ENCODE measurements at places on chromosomes 6 and 20.
A peak's percentile ranks its signal among the peaks of the same experiment; 100 is the strongest.

DNA sequence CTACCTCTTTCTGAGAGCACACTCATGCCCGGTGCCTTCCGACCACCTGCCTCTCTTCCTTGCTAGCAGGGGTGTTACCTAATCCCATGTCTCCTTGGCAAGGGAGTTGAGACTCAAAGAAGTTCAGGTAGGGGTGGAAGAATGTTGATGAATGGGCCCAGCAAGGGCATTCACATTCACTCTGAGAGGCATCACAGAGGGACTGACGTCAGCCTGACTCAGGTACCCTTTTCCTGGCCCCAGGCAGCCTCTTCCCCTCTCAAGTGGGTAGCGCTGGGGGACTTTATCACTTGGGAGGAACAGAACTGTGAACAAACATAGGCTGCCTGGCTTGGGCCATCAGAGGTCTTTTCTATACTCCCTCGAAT lies 35.3 kb downstream of the HM13 start:
- no peak for DNase-seq

DNA sequence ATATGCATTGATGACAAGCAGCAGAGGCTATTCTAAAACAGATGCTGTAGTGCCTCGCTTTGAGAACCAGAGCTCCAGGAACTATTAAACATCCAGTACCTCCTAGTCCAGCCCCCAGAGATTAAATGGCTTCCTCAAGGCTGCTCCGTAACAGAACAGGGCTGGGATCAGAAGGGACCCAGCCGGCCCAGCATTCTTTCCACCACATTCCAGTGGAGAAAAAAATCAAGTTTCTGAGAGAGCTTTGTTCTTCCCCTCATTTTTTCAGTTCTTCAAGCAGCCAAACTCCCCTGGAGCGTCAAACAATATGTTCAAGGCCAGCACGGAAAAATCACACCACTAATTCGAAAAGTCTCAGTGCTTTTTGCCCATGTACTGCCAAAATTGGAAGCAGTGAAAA lies 5.8 kb upstream of the STMND1 start:
- DNase-seq = no peak

DNA sequence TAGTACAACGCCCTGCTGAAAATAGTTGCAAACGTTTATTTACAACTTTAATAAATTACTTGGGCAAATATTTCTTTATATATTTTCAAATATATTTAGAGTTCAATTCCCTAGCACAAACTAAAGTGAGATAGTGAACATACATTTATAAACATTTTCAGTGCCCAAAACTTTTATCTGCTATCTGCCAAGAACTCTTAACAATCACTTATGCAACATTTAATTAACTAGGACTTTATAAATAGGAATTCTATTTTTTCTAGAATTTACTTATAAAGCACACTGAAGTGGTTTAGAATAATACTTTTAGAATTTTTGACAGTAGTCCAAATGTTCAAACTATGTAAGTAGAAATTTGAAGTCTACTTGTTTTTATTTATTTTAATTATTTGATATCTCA lies 452.6 kb upstream of the RGS17 start:
- DNase-seq = no peak

- no peak for DNase-seq
These were observed 16.8 kb downstream of the SRSF3 start for GRCh38 chr6:36610956-36611336.

- DNase-seq = no peak
These were observed 100.7 kb downstream of the FOXO3 start for GRCh38 chr6:108661430-108661829.

DNA sequence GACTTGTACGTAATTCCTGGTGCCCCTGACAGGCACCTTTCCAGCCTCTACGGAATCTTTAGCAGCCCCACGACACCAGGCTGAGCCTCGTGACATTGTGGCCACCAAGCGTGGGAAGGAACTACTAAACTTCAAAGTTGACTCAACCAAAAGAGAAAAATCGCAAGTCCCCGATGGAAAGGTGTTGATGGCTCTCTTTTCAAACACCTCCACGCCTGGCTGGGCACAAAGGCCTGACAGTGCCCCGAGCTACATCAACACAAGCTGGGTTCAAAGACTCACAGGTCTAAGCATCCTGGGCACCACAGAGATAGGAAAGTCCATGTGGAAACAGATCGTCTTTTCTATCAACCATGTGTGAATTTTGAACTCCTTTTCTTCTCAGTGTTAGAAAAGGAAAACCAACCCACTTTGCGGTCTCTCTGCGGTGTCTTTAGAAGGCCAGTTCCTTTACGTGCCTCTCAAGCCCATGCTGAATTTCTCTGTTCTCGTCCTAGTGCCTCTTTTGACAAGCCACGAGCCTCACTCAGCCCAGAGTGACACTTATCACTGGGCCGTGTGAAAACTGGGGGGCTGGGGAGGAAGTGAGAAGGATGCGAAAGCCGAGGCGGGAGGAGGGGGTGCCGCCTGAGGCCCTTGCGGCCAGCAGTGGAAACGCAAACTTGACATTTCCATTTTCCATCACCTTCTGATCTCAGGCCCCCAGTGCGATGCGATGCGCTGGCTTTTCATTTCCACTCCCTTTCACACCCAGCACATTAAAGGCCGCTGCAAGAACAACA lies 59.4 kb downstream of the GFOD1 start:
- DNase-seq = peak; percentile 65

- no peak for DNase-seq
These were observed 93.6 kb downstream of the MYB start for GRCh38 chr6:135274561-135275293.

GRCh38 chr6:135555550-135555949 lies 58.0 kb upstream of the AHI1 start:
- no peak for DNase-seq

GRCh38 chr6:52410979-52411378 lies 9.2 kb upstream of the EFHC1 start:
- no peak for DNase-seq

DNA sequence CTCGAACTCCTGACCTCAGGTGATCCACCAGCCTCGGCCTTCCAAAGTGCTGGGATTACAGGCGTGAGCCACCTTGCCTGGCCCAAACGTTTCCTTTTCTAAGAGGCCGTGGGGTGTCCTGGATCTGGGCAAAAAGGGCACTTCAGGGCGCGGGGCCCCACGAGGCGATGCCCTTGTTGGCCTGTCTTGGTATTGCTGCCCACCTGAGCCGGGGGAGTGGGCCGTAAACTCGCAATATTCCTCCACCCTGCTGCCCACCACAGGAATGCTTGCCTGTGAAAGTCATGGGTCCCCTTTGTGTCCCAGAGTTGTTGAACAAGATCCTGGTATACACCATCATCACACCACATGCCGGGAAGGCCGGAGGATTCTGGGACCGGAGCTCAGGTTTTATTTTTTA lies 49.0 kb downstream of the SSR1 start:
- no peak for DNase-seq

DNA sequence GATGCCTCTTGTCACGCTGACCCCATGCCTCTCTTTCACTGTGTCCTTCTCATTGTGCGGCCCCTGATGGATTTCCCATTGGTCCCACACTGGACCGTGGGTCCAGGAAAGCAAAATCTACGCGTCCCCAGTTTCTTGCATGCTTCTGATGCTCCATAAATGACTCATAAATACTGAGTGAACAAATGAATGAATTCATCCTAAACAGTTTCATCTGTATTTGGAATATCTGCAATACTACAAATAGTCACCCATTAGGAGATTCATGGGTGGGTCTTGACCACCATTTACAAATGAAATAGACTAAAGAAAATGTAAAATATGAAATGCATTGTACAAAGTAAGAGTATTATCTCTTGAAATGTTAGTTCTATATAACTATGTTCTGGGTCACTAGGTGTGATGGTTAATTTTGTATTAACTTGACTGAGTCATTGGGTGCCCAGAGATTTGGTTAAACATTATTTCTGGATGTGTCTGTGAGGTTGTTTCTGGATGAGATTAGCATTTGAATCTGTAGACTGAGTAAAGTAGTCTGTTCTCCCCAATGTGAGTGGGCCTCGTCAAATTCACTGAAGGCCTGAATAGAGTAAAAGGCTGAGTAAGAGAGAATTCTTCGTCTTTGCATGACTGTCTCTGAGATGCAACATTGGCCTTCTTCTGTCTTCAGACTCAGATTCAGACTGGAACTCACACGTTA lies 448.7 kb downstream of the PREX1 start:
- DNase-seq = no peak

DNA sequence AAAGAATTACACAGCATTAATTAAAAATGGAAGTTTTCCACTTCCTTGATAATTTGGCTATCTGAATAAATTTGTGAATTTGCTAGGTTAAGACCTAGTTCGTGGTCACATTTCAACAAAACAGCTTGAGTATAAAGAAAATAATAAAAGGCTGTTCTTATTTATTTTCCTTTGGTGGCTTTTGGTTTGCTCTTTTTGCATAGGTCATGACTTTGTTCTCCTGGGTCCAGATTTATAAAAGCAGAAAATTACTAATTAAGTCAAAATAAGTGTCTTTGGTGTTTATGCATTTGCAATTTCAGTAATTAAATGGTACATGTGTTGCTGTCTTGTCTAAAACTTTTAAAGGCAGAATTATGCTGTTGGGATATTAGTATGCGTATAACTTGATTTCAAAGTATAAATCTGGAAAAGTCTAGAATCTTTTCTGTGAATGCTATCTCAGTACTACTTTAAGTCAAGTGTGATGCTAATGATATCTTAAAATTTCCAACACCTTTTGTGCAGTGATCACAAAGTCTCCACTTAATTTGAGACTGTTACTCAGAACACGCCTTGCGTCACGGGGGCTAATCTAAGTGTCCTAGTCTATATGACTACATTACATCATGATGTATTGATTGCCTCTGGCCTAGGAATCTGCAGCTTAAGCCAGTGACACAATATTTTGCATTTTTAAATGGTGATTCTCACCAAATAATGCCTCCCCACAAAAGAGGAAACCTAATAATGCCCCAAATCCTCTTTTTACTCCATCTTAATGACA lies 41.0 kb downstream of the GNAS start:
- peak; percentile 39 for DNase-seq

- no peak for DNase-seq
These were observed 44.8 kb downstream of the PDE10A start for GRCh38 chr6:165618241-165618640.

- no peak for DNase-seq
These were observed 9.7 kb downstream of the GNAS-AS1 start for GRCh38 chr20:58840816-58841538.

DNA sequence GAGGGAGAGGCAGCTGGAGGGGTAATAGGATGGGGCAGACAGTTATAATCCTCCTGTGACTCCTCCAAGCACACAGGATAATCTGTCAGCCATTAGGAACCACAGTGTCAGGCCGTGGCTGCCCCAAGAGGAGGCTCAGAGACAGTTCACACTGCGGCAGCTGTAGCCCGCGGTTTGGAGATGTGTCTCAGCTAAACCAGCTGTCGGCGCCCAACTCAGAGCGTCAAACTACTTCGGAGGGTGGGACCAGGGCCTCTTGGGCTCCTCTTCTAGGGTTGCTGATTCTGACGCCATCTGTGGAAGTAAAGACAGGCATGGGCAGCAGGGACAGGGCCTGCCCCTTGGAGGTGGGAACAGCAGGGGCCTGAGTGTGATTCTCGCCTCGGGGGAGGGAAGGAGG lies 309.8 kb downstream of the CDC5L start:
- DNase-seq = no peak

DNA sequence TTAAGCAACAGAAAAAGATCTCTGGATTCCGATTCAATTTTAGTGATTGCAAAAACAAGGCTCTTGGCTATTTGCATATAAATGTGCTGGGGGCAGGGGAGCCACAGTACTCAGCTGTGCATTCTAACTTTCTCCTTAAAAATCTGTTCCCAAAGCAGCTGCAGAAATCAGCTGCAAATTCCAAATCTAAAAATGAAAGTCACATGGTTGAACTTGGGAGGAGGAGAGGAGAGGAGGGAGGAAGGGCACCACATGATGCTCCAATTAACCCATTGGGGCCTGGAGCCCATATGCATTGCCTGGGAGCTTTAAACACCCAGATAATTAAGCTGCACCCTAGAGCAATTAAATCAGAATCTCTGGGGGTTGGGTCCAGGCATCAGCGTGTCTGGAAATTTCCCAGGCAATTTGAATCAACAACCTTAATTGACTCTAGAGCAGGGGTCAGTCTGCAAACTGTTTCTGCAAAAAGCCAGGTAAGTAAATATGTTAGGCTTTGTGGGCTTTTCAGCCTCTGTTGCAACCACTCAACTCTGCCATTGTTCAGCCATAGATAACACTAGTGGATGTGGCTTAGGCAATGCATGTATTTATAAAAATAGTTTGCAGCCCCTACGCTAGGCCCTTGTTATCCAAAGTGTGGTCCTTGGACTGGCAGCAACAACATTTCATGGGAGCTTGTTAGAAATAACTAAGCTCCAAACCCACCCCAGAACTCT lies 508.1 kb downstream of the KIF16B start:
- no peak for DNase-seq

DNA sequence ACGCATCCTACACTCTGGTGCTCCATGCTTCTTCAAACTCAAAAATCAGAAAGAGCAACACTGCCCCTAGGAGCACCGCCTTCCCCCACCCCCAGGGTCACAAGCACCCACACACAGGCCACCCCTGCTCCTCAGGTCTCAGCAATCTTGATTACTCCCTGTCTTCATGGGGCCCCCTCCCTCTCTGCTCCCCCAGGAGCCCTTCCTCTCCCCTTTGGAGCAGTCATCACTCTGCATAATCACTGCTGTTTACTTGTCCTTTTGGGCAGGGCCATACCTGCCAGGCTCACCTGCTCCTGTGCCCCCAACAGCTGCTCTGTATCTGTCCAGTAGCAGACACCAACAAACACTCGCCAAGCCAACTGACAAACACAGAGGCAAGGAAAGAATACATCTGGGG lies 7.6 kb upstream of the SYNDIG1 start:
- DNase-seq = no peak

GRCh38 chr20:20971810-20972209 lies 134.3 kb downstream of the LINC00237 start:
- no peak for DNase-seq

DNA sequence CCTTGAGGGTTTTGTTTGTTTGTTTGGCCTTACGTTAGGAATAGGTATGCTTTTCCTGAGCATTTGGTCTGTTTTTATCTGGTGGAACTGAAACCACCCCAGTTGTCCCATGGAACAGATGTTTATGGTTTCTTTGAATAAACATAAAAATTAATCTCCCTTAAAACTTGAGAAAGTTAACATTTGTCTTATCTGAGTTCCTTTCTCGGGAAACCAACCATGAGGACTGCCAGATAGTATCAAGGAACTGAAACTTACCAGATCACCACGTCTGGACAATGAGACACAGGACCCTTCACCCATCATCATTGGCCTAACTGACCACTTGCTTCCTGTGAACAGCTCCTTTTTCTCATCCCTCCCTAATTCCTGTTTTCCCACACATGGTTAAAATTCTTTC lies 15.3 kb upstream of the HECA start:
- DNase-seq = no peak

DNA sequence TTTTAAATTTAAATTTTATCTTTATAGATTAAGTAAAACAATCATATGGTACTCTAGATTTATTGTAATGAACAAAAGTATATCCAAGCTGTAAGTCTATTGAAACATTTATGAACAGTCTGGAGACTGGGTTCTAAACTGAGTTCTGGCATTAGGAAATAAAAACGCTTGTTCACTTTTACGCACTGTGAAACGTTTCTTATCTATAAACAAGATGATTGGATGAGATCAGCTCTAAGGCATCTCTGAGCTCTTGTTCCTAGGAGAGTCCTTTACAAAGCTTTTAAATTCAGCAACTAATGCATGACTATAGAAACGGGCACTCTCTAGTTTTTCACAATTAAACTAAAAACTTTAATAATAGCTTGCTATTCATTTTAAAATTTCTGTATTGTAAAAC lies 6.8 kb downstream of the HUS1B start:
- DNase-seq = no peak
